ENCODE measurements at places on chromosomes 6 and 20.

DNA sequence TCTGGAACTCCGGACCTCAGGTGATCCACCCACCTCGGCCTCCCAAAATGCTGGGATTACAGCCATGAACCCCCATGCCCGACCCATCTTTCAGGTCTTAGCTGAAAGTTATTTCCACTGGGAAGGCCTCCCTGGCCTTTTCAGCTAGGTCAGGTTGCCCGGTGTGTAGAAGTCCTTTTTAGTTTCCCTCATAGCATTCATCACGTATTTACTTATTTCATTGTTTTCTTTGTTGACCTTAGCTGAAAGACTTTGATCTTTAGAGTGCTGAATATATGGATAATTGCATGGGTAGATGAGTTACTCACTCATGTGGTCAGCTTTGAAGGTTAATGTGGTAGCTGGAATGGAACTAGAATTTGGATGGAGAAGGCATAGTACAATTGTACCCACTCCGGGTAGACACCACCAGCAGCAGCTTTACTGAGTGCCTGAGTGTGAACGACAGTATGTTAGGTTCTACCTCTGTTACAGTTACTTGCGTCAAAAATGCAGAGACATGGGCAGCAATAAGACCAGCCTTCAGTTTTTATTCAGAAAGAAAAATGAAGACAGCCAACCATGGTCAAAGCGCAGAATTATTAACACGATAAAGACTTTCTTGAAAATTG, 9.1 kb downstream of the KIZ start:
- no peak for DNase-seq

DNA sequence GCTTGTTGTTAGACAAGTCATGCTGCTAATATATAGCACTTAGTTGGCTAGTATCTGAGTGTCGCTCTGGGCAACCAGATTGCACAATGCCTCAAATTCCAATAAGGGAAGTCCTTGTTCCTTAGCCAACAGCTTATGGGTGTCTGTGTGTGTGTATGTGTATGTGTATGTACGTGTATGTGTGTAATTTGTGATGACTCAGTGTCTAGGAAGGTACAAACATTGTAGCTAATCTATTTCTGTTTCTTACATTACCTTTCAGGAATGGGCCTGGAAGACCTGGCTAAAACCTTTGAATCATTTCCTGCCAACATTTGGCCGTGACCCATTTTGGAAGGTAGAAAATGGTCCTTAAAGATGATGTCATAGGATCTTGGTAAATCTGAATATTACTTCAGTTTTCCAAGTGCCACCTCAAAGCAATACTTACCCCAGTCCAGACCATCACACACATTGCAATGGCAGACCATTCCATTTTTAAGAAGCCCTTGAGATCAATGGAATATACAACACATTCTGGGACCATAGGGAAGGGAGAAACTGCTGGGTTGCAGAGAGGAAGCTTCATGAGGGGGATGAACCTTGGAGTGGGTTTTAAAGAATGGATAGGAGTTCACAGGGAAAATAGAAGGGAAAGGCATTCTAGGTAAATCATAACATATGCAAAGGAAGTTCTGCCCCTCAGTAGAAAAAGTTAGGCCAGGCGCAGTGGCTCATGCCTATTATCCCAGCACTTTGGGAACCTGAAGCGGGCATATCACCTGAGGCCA, 25.1 kb downstream of the NEDD9 start:
- DNase-seq, result no peak

DNA sequence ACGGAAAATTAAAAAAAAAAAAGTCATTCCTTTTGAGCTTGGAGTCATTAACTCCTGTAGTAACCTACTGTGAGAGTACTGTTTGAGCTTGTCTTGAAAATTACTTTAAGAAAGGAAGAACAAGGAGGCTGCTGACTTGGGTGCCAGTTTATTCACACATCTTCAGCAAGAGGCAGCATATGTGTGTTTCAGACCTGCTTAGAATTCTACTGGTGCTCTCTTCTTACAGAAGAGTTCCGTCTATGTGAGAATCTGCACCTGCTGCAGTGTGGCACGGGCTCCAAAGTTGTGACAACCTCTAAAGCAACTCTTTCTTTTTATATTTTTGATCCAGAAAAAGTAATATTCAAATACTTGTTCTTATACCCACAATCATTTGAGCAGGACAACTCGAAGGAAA, 117.4 kb upstream of the SOX4 start:
- DNase-seq, result no peak

DNA sequence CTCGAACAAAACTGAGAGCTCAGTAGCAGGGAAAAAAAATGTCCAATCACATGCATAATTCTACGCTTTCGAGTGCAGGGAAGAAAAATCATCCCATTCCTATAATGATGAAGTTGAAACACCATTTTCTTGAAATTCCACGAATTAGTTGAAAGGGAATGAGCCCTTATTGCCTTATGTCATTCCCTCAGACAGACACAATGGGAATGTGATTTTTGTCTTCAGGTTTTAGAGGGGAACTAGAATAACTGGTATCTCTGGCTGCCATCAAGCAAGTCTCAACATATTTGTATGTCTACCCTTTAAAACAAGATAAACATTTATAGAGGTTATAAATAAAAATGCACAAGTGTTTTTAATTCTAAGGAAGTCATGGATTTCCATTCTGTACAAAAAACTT, 87.9 kb downstream of the KIF13A start:
- no peak for DNase-seq

- DNase-seq, result no peak
Measured at GRCh38 chr6:76792394-76792793, 670.9 kb downstream of the HTR1B start.

Measured in effector CD4-positive, alpha-beta T cell (primary cell).